T-helper 2 cell treated with Interferon-gamma antibody and Interleukin-4, amounts not matched to agents 5 μg/mL and 100 μg/mL, for 36 hours (primary cell): ENCODE measurements at places on chromosomes 7 and 10.

DNA sequence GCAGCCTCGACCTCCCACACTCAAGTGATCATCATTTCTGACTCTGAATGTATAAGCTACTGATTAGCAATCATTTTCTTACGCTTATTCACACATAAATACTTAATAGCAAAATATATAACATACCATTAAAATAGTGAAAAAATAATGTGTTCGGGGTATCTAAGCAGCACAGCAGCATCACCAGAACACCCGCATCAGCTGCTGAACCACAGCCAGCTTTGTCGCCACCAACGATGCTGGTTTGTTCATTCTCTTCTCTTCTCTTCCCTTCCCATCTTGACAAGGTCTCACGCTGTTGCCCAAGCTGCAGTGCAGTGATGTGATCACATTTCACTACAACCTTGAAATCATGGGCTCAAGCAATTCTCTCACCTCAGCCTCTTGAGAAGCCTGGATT lies 425.1 kb upstream of the LRGUK start:
- no peak for DNase-seq

GRCh38 chr7:81298951-81299666 lies 380.3 kb upstream of the SEMA3C start:
- no peak for DNase-seq

GRCh38 chr10:102620591-102621442 lies 23.5 kb upstream of the TRIM8 start:
- no peak for DNase-seq

- no peak for DNase-seq
These were observed 182.8 kb upstream of the ANKRD30A start for GRCh38 chr10:36942616-36943015.

- DNase-seq = no peak
These were observed 107.7 kb downstream of the NRBF2 start for GRCh38 chr10:63240807-63241206.

DNA sequence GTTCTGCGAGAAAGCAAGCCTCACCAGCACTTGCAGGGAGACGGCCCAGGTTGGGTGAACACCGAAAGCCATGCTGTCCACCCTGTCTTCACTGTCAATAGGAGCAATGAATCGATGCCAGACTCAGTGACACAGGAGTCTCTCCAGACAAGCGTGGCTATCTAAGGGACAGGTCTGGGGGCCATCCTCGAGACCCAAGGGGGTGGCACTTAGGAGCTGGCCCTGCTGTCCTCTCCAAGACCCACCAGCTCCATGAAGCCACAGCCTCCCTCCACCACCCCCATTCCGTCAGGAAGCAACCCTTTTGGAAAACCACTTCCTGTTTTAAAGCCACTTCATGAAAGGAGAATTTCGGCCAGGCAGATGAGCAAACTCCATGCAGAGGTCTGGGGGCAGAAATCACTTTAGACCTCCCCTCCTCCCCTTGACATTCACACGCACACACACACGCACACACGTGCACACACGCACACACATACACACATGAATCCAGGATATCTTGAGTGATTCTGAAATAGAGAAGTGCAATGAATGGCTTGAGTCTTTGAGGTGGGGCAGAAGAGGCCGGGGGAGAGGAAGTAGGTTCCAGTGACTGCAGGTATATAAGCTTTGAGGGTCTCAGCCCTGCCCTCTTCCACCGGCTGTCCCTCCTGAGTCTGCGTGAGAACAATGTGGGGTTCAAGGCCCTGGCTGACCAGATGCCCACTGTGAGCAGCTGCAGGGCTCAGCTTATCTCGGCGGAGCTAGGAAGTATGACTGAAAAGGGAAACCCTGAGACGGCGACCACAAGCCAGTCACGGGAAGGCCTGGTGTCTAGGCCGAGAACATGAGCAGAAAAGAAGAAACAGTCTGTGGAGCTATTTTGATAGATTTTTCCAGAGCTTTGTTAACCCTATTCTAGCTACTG lies 25.0 kb downstream of the RGS10 start:
- peak; percentile 68 for DNase-seq

GRCh38 chr7:135257790-135258189 lies 24.2 kb downstream of the STRA8 start:
- DNase-seq = no peak

DNA sequence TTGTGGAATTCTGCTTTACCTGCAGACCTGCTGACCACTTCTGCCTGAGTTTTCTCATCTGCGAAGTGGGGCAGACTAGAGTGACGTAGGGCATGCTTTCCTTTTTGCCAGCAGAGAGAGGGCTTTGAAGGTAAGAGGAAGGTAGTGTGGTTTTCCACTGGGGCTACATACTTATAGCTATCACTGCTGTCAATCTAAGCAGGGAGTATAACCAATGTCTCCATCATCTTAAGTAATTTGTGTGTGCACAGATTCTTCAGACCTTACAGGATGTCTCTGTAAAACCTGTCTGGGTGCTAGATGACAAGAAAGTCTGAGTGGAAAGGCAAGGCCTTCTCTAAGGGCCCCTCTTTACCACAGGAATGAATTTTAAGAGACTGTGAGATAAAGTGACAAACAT lies 106.8 kb downstream of the RBM20 start:
- DNase-seq = no peak
